ENCODE measurements at places on chromosomes 12 and 14.
A peak's percentile ranks its signal among the peaks of the same experiment; 100 is the strongest.

DNA sequence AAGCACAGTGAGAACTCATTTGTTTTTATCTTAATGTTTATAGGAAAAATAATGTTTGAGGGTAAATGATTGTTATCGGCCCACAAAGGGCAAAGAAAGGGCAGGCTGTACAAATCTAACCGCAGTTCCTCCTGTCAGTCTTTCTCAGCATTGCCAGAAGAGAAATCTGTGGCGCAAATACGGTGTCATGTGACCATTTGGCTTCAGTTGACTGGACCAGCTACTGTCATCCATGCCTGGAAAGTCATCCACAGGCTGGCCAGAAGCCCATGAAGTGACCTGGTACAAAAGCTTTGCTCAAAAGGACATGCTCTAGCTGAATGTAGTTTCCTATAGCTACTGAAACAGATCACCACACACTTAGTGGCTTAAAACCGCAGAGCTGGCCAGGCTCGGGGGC, 43.6 kb downstream of the HCAR2 start:
- peak; percentile 60 for DNase-seq

DNA sequence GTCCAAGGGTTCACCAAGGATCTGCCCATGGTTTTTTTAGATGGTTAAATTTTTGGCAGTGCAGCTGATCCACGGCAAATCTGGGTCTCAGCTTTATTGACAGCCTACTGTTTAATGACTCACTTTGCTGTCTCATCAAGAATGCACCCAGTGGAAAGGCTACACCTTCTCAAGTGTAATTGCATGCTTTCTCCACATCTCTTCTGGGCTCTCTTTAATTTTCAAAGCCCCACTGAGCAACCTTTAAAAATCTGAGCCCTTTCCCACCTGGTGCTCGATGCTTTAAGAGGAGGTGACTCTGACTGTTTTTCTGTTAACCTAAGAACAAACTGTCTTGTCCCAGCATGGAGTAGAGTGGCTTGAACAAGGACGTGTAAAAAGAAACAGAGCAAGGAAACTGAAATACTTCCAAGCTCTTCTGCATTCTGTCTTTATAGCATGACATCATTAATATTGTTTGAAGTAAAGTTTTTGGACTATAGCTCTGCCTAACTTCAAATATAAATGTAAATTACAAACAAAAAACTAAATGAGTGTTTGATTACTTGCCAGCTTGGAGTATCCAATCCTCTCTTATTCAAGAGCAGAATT, 214.2 kb upstream of the KRR1 start:
- peak; percentile 30 for DNase-seq

- DNase-seq = no peak
These were observed 746.6 kb downstream of the VRK1 start for GRCh38 chr14:97543816-97544215.

DNA sequence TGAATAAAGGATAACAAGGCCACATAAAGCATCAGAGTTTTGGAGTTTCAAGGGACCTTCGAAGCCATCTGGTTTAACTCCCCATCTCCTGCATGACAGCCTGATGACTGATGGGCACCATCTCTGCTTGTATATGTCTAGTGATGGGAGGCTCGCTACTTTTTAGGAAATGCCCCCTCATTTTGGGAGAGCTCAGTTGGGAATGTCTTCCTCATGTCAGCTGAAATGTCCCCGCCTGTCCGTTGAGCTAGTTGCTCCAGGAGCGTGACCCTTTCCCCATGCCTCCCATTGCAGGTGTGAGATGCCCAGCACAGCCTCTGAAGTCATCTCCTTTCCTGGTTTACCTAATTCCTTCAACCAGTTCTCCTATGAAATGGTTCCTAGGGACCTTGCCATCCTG, 69.6 kb upstream of the CAPRIN2 start:
- no peak for DNase-seq

GRCh38 chr12:14452336-14452735, 86.9 kb downstream of the ATF7IP start:
- DNase-seq = no peak

DNA sequence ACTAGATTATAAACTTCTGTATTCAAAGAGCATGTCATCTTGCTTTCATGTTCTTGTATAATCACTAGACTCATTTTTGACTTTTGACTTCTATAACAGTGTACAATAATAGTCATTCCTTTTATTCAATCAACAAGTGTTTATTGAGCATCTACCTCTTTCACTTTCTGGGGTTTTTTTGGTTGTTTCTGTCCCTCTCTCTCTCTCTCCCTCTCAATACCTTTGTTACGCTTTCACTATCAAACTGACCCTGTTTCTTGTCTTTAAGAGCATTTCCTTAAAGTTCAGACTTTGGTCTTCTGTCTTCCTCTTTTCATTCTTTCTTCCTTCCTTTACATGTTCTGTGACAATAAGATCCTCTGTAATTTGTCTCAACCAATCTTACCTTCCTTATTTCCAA, 49.5 kb downstream of the GPR137C start:
- no peak for DNase-seq

- DNase-seq = peak; percentile 64
These were observed 21.9 kb upstream of the IFT81 start for GRCh38 chr12:110102255-110102654.

- no peak for DNase-seq
These were observed 53.2 kb downstream of the GALNT16 start for GRCh38 chr14:69313176-69313575.

GRCh38 chr14:52046376-52046917, 22.4 kb downstream of the NID2 start:
- DNase-seq = no peak

GRCh38 chr12:51906430-51907082, 748 bp upstream of the ACVRL1 start:
- DNase-seq = no peak

DNA sequence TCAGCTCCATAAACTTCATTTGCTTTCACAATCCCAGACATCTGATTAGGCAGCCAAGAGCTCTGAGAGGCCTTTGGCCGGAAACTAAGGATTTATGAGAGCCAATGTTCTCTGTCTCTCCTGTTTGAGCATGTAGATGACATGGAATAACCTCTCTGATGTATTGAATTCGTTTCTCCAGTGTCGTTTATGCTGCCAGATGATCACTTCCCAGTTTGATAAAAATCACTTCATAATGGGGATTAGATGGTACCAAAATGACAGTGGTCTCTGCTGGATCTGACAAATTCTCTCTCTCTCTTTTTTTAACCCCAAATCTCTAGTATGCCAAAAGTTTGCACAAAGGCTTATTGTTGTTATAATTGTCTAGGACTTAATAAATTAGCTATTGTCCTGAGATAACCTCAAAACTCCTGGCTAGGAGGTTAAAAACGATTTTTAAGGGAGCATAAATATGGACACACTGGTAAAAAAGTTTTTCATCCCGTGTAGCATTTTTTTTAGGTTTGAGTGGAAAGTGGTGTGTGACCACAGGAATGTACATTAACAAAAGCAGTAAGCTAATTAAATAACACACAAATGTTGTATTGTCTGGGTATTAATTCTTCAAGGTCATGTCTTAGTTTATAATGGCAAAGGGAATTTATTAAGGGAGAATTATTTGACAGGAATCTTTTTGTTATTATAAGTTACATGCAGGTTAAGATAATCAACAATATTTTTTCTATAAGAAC, 82.6 kb upstream of the USP44 start:
- peak; percentile 65 for DNase-seq

- peak; percentile 28 for DNase-seq
These were observed 168.3 kb downstream of the DAD1 start for GRCh38 chr14:22420598-22421186.

DNA sequence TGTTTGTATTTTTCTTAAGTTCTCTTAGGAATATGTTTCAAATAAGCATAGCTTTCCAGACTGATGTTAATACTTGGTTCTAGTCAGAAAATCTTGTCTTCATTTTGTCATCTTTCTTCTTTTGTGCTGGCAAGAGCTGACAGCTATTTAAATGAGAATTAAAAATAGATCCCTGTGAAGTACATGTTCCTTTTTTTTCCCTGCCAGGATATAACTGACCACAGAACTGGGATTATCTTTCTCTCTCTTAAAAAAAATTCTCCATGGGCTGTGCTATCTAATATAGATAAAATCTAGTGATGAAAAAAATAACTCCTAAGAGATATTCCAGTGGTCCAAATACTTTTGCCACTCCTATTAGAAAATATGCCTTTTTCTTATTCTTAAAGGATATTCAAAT, 163.4 kb downstream of the AKAP6 start:
- DNase-seq = no peak

- DNase-seq = no peak
These were observed 448 bp downstream of the FBXL14 start for GRCh38 chr12:1594006-1594260.

- DNase-seq = peak; percentile 71
These were observed 117.5 kb downstream of the DYRK2 start for GRCh38 chr12:67765776-67766766.

DNA sequence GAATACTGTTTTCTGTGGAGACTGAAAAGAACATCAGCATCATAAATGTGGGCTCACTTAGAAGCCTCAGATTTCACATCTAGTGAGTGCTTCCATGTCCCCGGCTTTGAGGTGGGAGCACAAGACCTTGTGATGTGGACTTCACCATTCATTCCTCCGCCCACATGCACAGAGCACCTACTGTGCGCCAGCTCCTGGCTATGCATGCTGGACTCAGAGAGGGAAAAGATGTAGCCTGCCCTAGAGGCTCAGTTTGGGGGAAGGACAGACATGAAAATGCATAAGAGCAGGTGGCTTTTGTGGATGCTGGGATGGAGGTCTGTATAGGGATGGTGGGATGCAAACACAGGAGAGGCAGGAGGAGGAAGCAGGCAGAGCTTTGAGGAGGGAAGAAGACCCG, 65.0 kb downstream of the SERPINA3 start:
- DNase-seq = no peak

DNA sequence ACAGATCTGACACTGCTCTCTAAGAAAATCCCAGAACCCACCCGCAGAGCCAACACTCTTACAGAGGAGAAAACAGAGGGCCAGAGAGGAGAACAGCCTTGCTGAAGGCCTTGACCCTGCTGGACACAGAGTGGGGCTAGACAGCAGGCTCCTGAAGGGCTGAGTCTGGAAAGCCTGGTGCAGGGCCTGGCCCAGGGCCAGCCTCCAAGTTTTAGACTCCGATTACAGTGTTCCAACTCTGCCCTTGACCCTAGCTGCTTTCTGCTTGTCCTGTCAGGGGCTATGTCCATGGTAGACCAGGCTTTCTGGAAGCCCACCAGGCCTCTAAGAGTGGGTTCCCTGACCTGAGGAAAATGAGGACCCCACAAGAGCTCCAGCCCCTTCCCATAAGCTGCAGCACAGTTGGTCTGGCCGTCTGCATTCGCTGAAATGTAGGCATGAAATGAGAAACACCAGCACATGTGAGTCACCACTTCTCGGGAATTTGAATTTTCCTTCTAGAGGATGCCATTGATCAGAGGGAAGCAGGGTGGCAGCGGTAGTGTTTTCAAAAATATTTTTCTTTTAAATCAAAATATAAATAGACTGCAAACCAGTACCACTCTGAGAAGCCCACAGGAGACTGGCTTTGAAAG, 154.4 kb downstream of the CALM1 start:
- peak; percentile 36 for DNase-seq

DNA sequence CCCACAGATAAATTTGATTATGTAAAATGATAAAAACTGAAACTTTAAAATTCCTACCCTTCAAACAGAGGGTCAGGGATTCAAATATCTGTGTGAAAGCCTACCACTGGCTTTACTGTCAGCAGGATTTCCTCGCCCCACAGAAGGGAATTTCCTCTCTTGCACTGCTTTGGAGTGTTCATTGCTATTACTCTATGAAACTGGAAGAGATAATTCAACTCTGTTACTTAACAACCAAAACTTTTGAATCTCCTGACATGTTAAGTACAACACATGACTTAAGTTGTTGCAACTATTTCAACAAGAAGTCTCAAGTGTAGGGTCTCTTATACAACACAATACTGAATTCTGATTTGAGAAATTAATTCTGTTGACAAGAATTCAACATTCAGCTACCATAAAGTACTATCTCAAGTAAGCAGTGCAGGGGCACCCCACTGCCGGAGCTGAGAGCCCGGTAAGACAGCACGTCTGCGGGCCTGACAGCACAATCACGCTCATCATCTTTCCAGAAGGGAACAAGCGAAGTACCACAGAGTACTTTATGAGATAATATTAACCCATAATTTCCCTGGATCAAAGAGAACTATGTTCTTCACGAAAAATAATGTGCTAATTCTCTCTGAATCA, 22.9 kb downstream of the DICER1 start:
- peak; percentile 40 for DNase-seq

DNA sequence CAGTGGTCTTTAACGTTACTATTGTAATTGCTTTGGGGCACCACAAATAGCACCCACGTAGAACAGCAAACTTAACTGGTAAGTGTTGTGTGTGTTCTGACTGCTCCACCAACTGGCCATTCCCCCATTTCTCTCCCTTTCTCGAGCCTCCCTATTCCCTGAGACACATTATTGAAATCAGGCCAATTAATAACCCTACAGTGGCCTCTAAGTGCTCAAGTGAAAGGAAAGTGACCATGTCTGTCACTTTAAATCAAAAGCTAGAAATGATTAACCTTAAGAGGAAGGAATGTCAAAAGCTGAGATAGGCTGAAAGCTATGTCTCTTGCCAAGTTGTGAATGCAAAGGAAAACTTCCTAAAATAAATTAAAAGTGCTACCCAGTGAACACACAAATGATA, 22.3 kb downstream of the PPP1R13B start:
- DNase-seq = no peak

All from fibroblast of villous mesenchyme (primary cell).